Small intestine (tissue), 16 donors: ENCODE measurements at places on chromosomes 7 and 10.

DNA sequence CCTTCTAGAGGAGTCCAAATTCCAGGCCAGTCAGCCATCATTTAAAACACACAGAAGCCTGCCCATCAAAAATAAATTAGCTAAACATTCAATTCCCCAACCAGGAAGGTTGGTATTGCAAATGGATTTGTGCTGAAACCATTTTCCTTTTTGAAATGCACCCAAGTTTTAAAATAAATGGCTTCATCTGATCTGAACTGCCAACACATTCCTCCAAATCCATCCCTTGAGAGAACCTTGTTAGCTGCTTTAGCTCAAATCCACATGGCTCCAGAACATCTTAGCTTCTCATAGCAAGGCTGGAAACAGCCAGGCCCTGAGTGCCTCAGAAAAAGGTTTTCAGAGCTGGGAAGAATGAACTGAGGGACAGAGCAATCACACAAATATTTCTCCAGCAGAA, 306.3 kb downstream of the FZD1 start:
- H3K27me3 ChIP-seq: no peaks in the 10 kb centered on the region
- H3K27ac ChIP-seq: no peak overlapping the region
- no peak for DNase-seq
- no peak overlapping the region for H3K4me3 ChIP-seq
- H3K4me1 ChIP-seq: no peaks in the 10 kb centered on the region

DNA sequence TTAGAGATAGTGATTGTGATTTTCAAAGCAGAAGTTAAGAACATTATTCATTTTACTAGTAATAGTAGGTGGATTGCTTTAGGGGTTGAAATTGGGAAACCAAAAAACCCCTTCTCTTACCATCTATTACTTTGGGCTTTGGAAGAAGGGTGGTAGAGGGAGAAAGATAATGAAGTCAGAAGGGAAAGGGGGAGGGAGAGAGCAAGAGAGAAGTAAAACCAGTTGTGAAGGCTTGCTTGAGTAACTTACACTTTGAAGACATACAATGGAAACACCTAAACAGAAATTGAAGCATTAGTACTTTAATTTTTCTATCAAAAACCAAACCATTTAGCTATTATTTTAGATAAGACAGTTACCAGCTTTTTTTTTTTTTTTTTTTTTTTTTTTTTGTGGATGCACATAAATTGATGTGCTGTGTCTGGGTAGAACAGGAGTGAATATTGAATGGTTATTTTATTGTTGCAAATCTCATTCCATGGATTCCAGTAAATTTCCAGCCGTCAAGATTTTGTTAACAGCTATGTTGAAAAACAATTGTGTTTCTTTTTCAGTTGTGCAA, 5.5 kb downstream of the PRKAR2B start:
- no peak overlapping the region for H3K27ac ChIP-seq
- H3K36me3 ChIP-seq: no peaks in the 10 kb centered on the region
- no peak for DNase-seq
- H3K4me1 ChIP-seq: peaks cover 11% of the 10 kb centered on the region
- H3K4me3 ChIP-seq: no peak overlapping the region
- H3K27me3 ChIP-seq: peaks cover 11% of the 10 kb centered on the region

- no peak overlapping the region for H3K4me3 ChIP-seq
- no peak for DNase-seq
- H3K36me3 ChIP-seq: no peaks in the 10 kb centered on the region
- H3K27me3 ChIP-seq: no peaks in the 10 kb centered on the region
Measured at GRCh38 chr10:85926136-85926535, 440.5 kb downstream of the GRID1 start.

DNA sequence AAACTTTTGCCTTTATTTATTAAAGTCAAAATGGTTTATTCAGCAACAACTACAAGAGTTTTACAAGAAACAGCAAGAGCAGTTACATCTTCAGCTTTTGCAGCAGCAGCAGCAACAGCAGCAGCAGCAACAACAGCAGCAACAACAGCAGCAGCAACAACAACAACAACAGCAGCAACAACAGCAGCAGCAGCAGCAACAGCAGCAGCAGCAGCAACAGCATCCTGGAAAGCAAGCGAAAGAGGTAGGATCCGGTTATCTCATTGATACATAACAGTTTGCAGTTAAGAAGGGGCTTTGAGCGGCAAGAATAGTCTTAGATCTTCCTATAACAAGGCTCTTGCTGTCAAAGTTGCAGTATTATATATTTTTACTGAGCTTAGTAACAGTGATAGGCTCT, 215.1 kb downstream of the FOXP2 start:
- no peak for DNase-seq
- H3K27me3 ChIP-seq: no peaks in the 10 kb centered on the region

GRCh38 chr7:148230296-148230695, 360.3 kb upstream of the C7orf33 start:
- no peaks in the 10 kb centered on the region for H3K4me1 ChIP-seq
- no peaks in the 10 kb centered on the region for H3K36me3 ChIP-seq
- DNase-seq: no peak
- H3K27ac ChIP-seq: no peak overlapping the region
- H3K27me3 ChIP-seq: no peaks in the 10 kb centered on the region

GRCh38 chr10:58415757-58416156, 30.5 kb downstream of the TFAM start:
- no peaks in the 10 kb centered on the region for H3K4me1 ChIP-seq
- no peak overlapping the region for H3K27ac ChIP-seq
- no peaks in the 10 kb centered on the region for H3K36me3 ChIP-seq
- no peak overlapping the region for H3K4me3 ChIP-seq
- H3K27me3 ChIP-seq: no peaks in the 10 kb centered on the region

- no peaks in the 10 kb centered on the region for H3K4me1 ChIP-seq
- no peak for DNase-seq
- H3K27me3 ChIP-seq: no peaks in the 10 kb centered on the region
- H3K4me3 ChIP-seq: no peak overlapping the region
- peaks cover 5% of the 10 kb centered on the region for H3K36me3 ChIP-seq
Measured at GRCh38 chr10:43125881-43126731, 12.1 kb upstream of the CSGALNACT2 start.

GRCh38 chr10:124916098-124916584, 25.8 kb upstream of the ZRANB1 start:
- peak overlapping the region; percentile 93 for H3K27ac ChIP-seq
- H3K27me3 ChIP-seq: no peaks in the 10 kb centered on the region
- no peaks in the 10 kb centered on the region for H3K36me3 ChIP-seq
- peaks cover 4% of the 10 kb centered on the region for H3K4me1 ChIP-seq

GRCh38 chr7:54615-55014, 137.8 kb upstream of the FAM20C start:
- no peaks in the 10 kb centered on the region for H3K4me1 ChIP-seq
- H3K27me3 ChIP-seq: no peaks in the 10 kb centered on the region
- H3K27ac ChIP-seq: no peak overlapping the region
- no peak for DNase-seq
- H3K36me3 ChIP-seq: no peaks in the 10 kb centered on the region
- no peak overlapping the region for H3K4me3 ChIP-seq

GRCh38 chr10:43055991-43056567, 20.8 kb upstream of the RET start:
- no peak overlapping the region for H3K27ac ChIP-seq
- no peaks in the 10 kb centered on the region for H3K4me1 ChIP-seq
- no peaks in the 10 kb centered on the region for H3K36me3 ChIP-seq
- H3K27me3 ChIP-seq: no peaks in the 10 kb centered on the region
- H3K4me3 ChIP-seq: no peak overlapping the region

- H3K4me3 ChIP-seq: no peak overlapping the region
- H3K27ac ChIP-seq: no peak overlapping the region
- no peaks in the 10 kb centered on the region for H3K27me3 ChIP-seq
- no peaks in the 10 kb centered on the region for H3K36me3 ChIP-seq
- no peaks in the 10 kb centered on the region for H3K4me1 ChIP-seq
Measured at GRCh38 chr10:71344154-71344925, 25.3 kb downstream of the SLC29A3 start.
